ENCODE measurements at places on chromosomes 5 and 9.

- peak; percentile 23 for DNase-seq
These were observed 267.6 kb upstream of the DMRT1 start for GRCh38 chr9:573691-574410.

DNA sequence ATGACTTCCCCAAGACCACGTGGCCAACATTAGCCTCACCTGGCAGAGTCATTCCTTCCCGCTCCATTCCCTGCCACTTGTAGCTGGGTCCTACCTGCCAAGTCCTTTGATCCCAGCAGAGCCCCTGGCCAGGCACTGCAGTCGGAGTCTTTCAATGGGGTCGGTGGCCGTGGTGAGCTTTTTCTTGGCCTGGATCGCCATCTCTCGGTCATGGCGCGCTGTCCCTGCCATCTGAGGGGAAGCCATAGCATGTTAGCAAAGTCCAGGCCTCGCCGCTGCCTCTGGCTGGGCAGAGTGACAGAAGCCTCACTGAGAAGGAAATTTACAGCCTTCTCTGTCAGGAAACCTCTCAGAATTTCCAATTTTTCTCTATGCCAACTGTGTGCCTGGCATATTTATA is 17.5 kb downstream of the CAPSL start:
- no peak for DNase-seq

DNA sequence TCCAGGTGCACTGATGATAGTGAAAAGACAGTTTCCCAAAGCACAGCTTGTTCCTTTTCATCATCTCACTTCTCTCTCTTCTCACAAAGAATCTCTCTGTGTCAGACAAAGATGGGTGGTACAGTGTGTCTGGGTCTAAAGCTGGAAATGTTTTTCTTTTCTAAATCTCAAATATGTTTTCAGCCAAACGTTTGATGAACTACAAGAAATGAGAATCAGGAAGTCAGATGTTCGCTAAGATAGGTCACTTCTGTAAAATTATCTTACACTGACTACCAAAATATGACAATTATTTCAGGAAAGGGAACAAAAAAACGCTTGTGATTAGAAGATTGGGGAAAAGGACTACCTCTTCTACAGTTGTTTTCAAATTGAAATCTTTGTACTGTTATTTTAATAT is 708.8 kb downstream of the PTPRD start:
- no peak for DNase-seq

DNA sequence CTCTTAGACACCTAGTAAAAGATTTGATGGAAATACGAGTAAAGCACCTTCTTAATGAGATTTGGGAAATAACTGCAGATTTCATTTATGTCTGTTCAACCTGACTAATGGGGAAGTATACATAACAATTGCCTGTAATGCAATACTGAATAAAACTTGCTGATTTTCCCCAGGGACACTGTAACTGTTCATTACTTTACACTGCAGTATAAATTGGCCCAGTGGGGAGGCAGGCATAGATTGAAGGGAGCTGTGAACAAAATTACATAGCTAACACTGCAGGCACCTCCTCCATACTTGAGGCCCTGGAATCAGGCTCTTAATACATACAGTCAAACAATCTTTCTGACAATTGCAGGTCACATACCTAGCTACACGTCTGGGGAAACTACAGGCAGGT is 216.2 kb downstream of the PTPRD start:
- DNase-seq = no peak

Data from PC-9 (cell line).